ENCODE measurements at places on chromosomes 1 and 21.

DNA sequence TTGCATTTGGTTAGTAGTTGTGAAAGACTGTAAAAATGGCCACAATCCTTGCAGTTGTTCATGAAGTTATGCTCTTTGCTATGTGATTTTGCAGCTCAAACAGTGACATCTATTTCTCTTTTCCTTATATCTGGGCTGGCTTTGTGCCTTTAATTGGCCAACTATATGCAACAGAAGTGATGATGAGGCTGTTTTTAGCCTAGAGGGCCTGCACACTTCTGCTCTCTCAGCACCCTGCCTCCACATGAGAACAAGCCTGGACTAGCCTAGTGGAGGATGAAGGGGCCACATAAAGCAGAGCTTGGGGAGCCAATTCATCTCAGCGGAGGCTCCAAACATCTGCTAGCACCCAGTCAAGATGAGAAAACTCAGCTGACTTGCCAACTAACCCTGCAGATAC is 339.8 kb downstream of the OMA1 start:
- DNase-seq: no peak

DNA sequence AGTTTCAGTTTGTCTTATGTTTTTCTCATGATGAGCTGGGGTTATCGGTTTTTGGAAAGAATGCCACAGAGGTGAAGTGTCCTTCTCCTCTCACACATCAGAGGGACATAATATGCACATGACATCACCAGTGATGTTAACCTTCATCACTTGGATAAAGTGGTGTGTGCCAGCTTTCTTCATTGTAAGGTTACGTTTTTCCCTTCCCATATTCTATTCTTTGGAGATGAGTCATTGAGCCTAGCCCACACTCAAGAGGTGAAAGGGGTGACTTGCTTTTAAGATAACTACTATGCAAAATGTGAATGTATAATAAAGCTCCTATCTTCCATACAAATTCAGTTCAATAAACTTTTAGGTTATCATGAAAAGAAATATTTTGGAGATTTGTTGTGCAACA is 36.7 kb upstream of the MAGI3 start:
- DNase-seq: no peak

GRCh38 chr1:221801773-221802516 is 60.1 kb upstream of the DUSP10 start:
- DNase-seq: no peak

DNA sequence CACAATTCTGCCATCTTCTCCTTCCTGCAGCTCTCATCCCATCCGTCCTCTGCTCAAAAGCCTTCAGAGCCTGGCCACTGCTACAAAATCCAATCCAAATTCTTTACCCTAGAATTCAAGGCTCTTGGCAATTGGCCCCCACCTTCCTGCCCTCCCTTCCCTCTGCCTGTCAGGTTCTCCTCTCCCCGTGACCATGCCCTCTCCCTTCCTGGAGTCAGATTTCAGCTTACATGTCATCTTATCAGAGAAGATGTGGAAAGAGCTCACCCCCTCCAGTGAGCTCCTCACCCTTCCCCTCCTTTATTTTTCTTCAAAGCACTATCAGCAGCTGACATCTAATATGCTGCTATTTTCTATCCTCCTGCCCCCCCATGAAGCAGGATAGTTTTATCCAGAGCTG is 86.9 kb downstream of the GRIK3 start:
- DNase-seq: no peak

DNA sequence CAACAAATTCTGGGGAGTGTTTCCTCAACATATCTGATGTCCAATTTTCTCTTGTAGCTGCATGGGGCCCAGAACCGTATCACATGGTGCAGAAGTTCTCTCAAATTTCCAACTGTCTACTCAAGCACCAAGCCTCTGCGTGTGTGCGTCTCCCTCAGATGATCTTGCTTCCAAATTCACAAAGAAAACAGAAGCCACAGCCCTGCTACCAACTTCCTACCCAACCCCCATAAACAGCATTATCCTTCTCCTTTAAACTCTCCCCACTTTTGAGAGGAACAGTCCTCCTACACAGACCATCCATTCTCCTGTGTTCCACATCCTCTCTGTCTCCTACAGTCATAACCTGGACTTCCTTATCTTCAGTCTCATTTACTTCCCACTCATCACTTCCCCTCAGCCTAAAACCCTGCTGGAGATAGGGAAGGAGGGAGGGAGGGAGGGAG is 354.1 kb downstream of the SMYD3 start:
- DNase-seq: no peak

- no peak for DNase-seq
These were observed 28.1 kb downstream of the PDE9A start for GRCh38 chr21:42681296-42682206.

GRCh38 chr1:98468111-98468717 is 193.3 kb upstream of the SNX7 start:
- DNase-seq: no peak

DNA sequence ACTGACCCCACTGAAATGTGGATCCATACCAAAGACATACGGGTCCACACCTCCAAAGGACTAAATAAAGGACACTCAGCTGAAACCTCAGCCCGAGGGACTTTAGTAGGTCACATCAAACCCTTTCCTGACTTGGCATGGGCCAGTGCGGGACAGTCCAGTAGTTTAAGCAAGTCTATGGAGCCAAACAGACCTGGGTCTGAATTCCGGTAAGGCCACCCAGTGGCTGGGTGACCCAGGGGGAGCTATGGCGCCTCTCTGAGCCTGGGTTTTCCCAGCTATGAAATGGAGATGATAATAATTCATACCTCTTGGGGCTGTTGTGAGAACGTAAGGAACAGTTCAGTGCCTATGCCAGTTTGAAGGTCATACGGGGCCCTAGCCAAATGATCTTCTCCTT is 36.2 kb upstream of the ZBTB40 start:
- no peak for DNase-seq

GRCh38 chr1:244062156-244062725 is 11.2 kb downstream of the ZBTB18 start:
- DNase-seq: no peak

DNA sequence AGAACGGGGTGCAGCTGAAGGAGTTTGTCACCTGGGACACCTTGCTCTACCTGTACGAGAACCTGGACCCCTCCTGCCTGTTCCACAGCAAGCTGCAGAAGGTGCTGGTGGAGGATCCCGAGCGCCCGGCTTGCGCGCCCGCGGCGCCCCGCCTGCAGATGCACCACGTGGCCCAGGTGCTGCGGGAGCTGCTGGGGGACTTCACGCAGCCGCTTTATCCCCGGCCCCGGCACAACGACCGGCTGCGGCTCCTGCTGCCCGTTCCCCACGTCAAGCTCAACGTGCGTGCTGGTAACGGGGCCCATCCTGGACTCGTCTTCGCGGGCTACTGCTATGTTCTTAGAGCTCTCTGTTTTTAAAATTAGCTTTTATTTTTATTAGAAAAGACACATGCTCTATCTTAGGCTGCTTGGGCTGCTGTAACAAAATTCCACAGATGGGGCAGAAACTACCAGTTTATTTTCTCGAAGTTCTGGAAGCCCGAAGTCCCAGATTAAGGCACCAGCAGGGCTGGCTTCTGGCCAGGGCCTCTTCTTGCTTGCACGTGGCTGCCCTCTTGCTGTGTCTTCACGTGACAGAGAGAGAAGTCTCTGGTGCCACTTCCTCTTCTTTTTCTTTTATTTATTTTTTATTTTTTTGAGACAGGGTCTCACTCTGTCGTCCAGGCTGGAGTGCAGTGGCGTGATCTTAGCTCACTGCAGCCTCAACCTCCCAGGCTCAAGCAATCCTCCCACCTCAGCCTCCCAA is 38.1 kb downstream of the TRPM2 start:
- no peak for DNase-seq

DNA sequence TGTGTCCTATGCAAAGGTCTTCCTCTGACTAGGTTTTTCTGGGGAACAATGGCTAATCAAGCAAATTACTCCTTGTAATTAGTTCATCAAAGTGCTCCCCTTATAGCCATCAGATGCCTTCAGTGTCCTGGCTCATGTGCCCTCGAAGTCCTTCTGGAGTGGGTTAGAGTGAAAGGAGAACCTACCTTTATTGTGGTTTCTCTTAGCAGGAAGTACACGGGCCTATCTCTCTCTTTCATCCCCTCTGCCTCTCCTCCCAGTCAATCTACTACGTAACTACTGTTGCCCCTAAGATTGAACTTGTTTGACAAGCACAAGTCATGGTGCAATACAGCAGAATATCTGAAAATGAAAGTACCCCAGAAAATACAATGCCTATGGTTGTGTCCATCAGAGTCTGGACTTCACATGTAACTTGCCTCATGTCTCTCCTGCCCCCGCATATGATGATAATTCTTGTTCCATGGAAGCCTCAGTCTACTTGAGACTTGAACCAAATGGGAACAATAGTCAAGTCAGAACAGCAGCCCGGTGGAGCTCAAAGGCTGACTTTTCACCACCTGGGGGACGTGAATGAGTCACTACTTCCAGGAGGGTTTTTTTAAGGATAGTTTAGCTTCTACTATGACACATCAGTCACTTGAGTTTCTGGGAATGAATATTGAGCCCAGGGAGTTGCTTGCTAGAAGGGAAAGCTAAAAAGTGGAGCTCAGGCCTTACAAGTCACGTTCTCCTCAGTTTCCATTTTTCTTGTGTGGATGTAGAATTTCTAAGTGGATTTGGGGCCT is 243.6 kb downstream of the TNR start:
- no peak for DNase-seq

DNA sequence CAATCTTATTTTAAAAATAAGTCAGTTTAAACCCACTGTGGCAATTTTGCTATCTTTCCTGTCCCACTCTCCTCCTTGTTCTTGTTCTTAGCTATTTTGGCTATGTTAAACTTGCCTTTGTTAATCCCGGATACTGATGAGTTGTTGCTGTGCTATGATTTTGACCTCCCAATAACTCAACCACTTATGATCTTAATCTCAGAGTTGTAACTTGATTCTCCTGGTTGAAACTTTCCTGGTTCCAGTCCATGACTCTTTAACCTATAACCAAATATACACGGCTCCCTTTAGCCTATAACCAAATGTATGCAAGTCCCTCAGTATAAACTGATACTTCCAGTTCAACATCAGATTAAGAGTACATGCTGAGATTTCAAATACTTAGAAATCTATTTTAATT is 15.6 kb upstream of the ACADM start:
- DNase-seq: no peak

DNA sequence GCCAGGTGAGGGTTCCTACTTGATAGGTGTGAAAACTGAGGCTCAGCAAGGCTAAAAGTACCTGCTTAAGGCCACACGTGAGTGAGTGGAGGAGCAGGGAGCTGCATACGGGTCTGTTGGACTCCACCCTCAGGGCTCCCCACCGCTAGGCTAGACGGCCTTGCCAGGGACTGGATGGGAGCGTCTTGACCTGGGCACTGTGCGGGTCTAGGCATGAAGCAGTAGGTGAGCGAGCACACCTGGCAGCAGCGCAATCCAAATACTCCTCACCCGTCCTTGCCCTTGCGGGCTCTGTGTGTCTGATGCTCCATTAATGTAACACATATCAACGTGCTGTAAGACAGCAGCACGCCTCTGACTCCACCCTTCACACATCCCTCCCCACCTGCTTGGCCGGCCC is 94.0 kb downstream of the LACTBL1 start:
- no peak for DNase-seq

GRCh38 chr1:53295295-53295694 is 32.6 kb downstream of the LRP8 start:
- no peak for DNase-seq

GRCh38 chr1:23403038-23403336 is 21.6 kb downstream of the TCEA3 start:
- no peak for DNase-seq

GRCh38 chr1:173002891-173003838 is 47.6 kb downstream of the TNFSF18 start:
- no peak for DNase-seq

DNA sequence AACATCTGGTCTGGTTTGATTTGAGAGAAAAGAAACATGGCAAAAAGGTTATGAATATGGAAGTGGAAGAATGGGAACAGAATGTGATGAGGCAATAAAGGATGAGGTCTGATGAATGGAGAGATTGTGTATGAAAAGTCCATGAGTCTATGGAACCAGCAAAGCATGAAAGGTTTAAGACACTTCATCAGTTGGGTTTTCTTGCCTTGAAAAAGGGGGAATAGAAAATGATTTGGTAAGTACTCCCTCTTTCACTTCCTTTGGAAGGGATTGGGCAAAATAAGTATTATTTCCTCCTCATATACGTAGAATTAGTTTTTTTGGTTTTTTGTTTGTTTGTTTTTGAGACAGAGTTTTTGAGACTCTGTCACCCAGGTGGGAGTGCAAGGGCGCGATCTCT is 155.8 kb downstream of the TRIM33 start:
- DNase-seq: no peak

GRCh38 chr1:3310718-3311400 is 143.6 kb upstream of the ARHGEF16 start:
- no peak for DNase-seq

DNA sequence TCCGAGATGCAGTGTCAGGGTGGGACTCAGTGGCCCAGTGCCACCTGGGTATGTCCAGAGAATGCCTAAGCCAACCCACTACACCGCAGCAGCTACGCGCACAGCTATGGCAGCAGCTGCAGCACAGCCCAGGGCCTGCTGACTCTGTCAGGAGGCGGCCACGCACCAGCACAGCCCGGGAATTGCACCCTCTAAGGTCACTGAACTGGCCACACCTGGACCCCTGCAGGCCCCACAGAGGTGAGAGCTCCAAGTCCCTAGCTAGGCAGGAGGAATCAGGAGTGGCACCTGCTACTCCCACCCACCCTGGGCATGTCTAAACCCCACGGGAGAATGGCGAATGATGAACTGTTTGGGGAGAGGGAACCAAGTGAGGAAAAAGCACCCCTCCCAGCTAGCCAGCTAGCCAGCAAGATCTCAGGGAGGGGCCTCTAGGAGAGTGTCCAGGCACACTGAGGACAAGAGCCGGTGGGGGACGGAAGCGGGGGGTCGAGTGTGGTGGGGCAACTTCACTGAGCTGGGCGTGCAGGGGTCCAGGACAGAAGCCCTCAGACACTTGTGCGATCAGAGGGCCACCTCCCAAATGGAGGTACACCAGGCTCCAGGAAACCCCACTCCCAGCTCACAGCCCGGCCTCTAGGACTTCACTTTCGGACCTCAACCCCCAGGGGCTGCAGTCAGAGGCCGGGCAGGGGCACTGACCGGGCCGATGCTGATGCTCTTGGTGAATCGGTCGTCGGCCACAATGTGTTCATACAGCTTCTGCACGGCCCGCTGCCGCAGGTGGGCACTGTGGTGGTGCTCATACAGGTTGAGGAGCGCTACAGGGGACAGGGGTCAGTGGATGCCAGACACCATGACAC is 13.9 kb downstream of the LSS start:
- DNase-seq: no peak

- no peak for DNase-seq
These were observed 223.1 kb upstream of the TMEM51 start for GRCh38 chr1:14930247-14930965.

Measured in stimulated activated CD8-positive, alpha-beta memory T cell treated with anti-CD3 and anti-CD28 coated beads, Interleukin-15, amount 100 ng/mL, for 48 hours (primary cell).